ENCODE measurements at places on chromosomes 5 and 9. TPM values are rescaled to one million over a fixed set of nuclear protein-coding genes. Genes with fewer than 3 reads are reported as not detected.

Gene BNC2
- 1.5 TPM for total RNA-seq

Gene ENC1
- 72.5 TPM for total RNA-seq

Gene SETD9
- 25.3 TPM for total RNA-seq

Gene GLRA1
- not detected for total RNA-seq

Gene TMEM8B
- 11.5 TPM for total RNA-seq

Gene ADGRV1
- 3.5 TPM for total RNA-seq

Gene RUSC2
- 29.6 TPM for total RNA-seq
